ENCODE measurements at places on chromosomes 3 and 15.

DNA sequence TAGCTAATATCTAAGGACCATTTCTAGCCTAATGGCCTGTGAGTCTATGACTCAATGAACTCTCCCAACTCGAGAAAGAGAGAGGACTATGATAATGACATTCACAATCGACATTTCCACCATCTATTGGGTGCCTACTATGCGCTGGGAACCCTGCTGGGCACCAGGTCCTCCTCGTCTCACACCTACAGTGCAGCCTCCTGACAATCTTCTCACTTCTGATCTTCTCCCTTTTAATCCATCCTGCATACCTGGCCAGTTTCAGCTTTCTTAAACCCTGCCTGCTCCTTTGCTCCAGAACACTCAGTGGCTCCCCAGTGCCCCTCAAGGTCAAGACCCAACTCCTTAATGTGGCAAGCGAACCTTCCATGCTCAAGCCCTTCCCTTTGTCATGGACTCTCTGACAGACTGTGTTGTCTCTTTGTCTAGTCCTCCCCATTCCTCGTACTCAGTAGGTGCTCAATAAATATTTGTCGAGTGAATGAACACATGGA lies 3.5 kb upstream of the SLC6A1 start:
- DNase-seq, result no peak

DNA sequence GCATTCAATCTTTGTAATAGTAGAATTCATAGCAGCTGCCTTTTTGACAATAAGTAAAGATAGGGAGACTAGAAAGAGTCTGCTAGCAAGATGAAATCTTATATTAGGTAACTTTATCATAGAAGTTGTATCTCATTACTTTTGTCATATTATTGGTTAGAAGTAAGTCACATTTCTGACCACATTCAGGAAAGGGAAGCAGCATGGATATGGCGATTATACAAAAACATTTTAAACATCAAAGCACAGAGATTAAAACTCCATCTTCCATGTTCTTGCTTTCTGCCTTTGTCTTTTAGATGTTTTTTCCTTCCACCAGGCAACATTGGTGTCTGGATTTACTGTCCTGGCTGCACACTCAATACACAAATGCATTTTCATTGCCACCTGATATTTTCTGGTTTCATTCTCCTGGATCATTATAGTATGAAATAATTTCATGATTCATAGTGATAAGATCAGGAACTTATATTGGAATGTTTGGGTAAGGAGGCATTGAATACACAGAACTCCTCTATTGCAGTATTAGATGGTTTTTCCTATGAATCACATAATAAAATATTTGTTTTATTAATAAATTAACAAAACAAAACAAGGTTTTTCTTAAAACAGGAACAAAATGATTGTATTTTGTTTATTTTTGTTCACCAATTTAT lies 1460.3 kb upstream of the CADM2 start:
- no peak for DNase-seq

DNA sequence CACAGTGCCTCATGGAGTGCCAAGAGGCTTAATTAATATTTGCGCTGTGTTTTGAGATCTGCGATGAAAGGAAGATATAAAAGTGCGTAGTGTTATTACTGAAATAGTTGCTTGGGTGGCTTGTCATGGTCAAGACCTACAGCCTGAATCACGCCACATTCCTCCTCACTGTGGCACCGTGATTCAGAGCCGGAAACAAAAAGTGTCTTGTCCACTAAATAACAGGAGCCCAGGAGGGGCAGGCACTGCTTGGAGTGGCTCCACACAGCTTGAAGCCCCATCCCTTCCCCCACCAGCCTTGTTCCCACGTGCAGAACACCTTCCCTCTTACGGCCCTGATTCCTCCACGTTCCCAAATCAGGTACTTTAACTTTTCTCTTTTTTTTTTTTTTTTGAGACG lies 1.2 kb upstream of the LRRC15 start:
- no peak for DNase-seq

DNA sequence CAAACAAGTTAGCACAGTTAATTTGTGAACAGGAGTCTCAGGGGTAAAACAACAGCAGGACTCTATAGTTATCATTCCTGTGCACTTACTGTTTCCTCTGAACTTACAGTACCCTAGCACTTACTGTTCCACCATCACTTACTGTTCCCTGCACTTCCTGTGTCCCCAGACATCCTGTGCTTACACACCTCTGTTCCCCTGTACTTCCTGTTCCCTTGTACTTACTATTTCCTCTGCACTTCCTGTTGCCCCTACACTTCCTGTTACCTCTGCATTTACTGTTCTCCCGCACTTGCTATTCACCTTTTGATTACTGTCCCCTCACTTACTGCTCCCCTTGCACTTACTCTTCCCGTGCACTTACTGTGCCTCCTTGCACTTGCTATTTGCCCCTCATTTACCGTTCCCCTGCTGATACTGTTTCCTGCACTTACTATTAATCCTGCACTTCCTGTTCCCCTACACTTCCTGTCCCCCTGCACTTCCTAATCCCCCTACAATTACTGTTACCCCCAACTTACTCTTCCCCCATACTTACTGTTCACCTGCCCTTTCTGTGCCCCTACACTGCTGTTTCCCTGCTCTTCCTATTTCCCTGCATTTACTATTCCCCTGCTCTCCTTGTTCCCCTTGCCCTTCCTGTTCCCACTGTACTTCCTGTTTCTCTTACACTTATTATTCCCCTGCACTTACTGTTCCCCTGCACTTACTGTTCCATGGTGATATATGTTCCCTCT lies 30.3 kb downstream of the TPRA1 start:
- DNase-seq, result no peak

DNA sequence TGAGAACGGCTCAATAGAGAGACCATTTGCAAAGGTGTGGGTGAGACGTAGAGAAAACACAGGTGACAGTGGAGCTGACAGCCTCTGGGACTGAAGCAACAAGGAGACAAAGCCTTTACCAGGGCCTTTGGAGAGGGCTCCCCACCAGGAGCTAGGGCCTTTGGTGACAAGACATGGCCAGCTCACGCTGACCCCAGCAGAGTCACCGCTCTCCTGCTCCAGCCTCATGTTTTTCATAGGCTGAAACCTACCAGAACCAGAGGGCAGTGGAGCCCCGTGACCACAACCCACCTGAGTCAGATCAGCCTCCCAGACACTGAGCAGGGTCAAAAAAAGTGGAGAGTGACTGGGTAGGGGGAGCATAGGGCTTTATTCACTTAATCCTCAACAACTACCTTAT lies 214.7 kb downstream of the SHQ1 start:
- DNase-seq, result no peak

GRCh38 chr3:126847061-126847460 lies 135.9 kb upstream of the PLXNA1 start:
- DNase-seq, result no peak

- no peak for DNase-seq
Measured at GRCh38 chr3:63662500-63662899, 10.0 kb downstream of the SNTN start.

DNA sequence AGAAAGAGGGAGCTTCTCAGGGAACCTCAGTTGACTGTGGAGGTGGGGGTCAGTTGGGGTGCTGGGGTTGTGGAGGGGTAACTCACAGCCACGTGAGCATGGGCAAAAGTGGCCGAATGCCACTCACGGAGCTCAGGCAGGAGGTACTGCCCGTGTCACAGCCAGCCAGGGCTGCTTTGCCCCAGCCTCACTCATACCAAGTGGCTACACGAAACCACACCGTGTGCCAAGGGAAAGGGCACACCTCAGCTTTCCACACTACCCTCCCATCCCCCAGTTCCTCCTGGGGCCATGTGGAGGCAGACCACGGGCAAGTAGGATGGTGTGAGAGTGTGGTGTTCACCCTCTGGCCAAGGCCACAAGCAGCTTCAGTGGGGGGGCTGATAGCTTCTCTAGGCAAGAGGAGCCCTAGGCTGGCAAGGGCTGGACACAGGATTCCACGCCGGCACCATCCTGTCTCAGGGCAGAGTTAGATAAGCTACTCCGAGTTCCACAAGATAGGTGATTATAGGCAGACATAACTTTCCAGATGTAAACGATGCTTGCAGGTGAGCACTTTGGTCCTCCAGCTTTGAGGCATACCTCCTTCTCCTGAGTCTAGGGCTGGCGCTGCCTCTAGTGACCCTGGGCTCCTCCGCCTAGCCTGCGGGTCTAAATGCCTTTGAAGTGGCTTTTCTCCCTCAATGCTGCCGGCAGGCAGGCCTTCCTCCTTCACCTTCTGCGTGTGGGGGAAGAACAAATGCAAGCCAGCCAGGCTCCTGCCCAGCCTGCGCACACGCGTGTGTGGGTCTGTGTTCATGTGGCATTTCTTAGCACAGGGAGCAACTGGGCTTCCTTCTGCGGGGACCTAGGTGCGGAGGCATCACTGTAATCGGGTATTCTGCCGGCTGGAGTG lies 25.0 kb downstream of the RGMA start:
- DNase-seq, result no peak

GRCh38 chr3:76267851-76268380 lies 482.6 kb upstream of the ZNF717 start:
- DNase-seq, result no peak

DNA sequence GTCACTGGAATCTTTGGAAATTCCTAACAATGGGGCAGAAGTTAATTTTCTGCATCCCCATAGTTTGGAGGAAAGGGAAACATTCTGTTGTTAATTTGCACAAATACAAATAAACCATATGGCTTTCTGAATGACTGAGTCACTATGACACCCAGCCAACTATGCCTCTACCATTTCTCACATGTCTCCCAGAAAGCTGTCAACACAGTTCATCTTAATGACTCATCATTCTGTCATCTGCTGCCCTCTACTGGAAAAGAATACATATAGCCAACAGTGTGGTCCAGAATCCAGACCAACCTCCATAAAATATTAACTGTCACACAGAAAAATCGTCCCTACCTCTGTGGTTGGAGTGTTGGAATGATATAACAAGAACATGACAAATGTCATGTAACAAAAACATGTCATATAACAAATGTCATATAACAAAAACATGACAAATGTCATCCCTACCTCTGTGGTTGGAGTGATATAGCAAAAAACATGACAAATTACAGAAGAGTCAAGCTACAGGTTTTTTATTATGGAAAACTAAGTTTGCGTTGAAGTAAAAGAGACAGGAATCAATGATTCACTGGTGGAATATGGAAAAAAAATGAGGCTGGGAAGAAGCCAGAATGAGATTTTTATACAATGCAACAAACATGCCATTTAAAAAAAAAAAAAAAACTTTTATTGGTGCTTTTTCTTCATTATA lies 47.7 kb upstream of the GYG1 start:
- DNase-seq, result no peak

- DNase-seq, result no peak
Measured at GRCh38 chr3:62370112-62370857, 3.1 kb downstream of the FEZF2 start.

DNA sequence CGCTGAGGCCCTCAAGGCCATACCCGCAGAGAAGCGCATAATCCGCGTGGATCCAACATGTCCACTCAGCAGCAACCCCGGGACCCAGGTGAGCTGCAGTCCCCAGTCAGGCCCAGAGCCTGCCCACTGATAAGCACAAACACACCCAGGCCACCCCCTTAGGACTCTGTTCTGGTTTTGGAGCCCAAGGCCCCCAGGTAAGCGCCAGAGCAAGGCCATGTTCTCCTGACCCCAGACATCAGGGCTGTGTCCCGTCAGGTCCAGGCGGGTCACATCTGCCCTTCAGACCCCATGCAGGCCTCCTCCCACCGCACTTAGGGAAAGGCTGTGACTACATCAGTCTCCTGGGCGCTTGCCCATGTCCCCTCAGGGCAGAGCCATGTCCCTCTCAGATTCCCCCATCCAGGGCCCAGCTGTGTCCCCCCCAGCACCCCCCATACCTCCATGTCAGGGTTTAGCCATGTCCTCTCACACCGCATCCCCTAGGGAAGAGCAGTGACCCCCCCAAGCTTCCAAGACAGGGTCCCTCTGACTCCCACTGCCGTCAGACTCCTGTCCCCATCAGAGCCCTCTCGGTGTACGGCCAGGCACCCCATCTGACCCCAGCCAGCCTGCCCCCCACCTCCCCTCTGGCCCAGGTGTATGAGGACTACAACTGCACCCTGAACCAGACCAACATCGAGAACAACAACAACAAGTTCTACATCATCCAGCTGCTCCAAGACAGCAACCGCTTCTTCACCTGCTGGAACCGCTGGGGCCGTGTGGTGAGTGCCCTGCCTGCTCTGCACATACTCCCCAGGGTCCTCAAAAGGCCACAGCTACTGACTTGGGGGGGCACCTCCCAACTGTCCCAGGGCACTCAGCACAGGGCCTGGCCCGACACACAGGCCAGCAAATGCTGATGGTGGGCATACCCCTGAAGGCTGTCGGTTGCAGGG lies 1.6 kb downstream of the PARP3 start:
- no peak for DNase-seq

DNA sequence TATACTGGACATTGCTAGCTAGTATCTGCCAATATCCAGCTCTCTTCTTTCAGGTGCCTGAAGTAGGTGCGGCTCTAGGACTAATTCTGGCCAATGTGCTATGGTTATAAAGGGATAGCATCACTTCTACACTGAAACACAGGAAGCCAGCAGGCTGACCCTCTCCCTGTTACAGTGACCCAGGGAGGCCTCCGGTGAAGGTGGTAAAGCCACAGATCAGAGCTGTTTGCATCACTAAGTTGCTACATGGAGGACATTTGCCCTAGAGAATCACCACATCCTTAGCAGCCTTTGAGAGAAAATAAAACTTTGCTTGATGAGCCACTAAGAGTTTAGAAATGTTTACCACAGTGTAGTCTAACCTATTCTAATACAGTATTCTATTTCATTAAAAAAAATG lies 161.4 kb downstream of the CHST2 start:
- DNase-seq, result no peak
